Omental fat pad (tissue), 4 donors: ENCODE measurements at places on chromosomes 3 and 15. TPM values are rescaled to one million over a fixed set of nuclear protein-coding genes. Genes with fewer than 3 reads are reported as not detected.

The EFHB gene
- 1.6 TPM for total RNA-seq

The SUCNR1 gene
- 1.1 TPM for total RNA-seq

The KNG1 gene
- 0.09 TPM for total RNA-seq

The CLDN18 gene
- total RNA-seq: not detected

The GOLGA8M gene
- 3.8 TPM for total RNA-seq
